ENCODE measurements at places on chromosomes 12 and 14.

DNA sequence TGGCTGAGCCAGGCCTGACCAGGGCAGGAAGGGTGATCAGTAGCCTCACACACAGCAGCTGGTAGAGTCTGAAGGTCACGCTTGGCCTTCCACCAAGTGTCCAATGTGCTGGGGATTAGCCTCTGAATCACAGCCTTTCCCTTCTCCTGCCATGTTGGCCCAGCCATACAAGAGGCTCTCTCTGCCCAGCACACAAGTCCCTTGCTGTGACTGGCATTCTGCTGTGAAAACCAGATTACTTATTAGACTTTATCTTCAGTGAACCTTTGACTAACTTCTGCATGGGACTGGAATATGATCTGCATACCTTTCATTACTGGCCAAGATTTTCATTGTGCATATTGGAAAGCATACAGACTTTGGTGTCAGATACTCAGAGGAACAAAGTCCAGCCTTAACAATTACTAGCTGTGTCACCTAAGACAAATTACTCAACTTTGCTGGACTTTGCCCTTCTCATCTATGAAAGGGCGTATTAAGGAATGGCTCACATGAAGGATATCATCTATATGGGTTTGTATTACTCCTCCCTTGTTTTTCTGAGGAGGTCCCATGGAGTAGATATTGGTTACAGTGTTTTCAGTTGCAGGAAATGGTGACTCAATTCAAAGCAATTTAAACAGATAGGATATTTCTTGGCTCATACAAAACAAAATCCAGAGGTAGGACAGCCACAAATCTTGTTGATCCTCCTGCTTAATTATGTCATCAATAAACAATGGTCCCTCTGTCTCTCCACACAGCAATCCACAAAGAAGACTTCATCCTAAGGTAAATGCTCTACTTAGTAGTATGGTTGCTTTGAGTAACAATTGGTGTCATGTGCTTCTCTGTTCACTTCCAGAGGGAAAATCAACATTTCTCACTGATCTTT, 99.6 kb downstream of the DYRK2 start:
- DNase-seq: no peak

- DNase-seq: no peak
Measured at GRCh38 chr12:9925705-9926393, 6.3 kb downstream of the CLEC2A start.

GRCh38 chr14:104574536-104574935, 5.0 kb upstream of the C14orf180 start:
- no peak for DNase-seq

DNA sequence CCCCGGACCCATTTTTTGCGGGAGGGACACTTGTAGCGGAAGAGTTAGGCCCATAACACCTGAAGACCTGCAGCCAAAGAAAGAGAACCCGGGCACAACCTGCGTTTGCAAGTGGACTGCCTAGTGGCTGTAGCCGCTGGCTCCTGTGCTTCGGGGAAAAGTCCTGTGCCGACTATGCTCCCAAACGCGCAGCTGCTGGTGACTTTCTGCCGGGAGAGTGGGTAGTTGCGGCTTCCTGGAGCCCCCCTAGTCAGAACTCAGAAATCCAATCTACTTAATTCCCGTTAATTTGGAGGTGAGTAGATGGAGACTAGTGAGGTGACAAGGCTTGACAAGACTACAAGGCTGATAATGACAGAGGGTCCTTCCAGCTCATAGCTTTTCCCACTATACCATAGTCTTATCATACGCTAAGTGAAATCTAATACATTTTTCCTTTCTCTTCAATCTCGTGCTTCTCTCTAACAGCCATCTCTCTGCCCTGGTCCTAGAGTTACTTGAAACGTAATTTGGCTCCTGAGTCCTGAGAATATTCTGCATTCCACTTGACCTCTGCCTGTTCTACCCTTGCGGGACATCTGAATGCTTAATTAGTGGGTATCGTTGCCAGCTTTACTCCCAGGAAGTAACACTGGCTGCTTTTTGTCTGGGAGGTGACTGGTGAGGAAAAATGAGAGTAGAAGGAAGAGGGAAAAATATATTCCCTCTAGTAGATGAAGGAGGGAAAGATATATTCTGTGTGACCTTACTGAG, 556 bp downstream of the MTHFD1 start:
- DNase-seq: no peak

DNA sequence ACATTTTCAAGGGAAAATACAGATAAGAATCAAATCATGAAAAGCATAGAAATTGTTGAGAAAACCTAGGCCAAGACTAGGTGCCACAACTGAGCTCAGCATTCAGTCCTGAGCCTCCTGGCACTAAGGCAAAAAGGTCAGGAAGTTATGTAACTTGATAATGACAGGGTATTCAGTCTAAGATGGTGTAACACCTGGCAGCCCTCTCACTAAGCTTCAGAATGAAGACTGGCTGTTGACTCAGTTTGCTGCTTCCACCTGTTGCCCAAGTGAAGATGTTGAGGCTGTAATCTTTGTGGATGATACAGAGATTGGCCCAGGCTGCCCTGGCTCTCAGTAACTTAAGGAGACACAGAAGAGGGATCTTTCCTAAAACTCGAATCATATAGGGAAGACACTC, 19.6 kb downstream of the PROX2 start:
- DNase-seq: peak; percentile 43

DNA sequence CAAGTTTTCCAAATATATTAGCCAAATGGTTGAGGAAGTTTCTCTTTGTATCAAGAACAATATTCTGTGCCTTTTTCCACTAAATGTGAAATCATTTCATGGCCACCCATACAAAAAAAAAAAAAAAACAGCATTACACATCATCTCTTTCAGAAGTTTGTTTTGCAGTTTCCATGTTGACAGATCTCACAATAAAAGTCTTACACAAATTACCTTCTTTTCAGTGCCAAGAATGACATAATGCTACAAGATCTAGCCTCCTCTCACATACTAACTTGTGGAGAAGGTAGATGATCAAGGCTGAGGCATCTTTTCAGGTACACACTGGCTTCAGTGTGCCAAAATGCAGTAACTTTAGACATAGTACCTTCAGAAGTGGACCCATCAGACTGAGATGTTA, 35.3 kb downstream of the PRKD1 start:
- DNase-seq: no peak

Data from NCI-H2107 (cell line).